ENCODE measurements at places on chromosomes 6 and 20.

- DNase-seq: no peak
These were observed 57.4 kb upstream of the DDR1 start for GRCh38 chr6:30826961-30827342.

DNA sequence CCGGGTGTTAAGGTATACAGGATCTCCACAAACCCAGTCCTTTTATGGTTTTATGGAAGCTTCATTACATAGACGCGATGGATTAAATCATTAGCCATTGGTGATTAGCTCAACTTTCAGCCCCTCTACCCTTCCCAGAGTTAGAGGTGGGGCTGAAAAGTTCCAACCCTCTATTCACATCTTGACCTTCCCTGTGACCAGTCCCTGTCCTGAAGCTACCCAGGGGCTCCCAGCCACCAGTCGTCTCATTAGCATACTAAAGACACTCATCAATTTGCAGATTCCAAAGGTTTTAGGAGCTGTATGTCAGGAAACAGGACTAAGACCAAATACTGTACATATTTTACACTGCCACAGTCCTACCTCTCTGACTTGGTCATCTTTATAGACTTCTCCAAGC lies 21.0 kb downstream of the KHDC1L start:
- DNase-seq: no peak

DNA sequence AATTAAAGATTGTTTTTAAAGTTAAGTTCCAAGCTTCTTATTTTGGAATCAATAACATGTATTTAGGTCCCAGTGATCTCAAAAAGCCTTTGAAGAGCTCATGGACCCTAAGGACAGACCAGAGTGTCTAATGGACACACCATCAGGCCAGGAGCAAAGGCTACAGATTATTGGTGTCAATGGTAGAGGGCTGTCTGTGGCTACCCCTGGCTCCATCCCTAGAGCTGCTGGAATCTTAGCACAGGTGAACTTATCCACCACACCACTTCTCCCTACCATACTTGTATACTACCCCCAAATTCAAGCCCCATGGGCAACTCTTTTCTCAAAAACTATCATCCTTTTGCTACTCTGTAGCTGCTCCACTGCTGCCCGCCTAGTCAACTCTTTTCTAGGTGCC lies 79.4 kb upstream of the BEND6 start:
- no peak for DNase-seq

DNA sequence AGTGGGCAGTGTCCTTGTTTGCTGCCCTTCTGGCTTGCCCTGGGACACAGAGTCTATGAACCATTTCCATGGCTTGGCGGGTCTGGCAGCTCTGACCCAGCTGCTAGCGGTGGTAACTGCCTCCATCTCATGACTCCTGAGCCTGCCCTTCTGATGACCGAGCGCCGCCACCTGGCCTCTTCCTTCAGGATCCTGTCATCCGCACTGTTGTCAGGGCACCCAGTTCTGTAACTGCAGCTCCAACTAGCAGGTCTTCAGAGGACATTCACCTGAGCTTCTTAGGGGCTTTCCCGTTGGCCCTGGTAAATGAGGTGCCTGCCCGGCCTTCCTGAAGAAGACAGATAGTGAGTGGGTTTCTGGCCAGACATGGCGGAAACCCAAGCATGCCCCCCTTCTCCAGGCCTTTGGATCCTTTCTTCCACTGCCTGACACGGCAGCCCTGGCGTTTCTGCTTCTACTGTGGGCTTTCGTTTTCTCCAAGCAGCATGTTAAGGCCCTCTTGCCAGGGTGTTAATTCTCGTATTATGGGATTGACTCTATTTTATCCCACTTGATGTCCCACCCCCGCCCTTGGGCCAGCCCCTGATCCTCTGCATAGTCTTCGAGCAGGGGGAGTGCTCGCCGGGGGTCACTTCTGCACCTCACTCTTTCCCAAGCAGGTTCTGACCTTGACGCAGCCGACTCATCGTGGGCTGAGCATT lies 24.7 kb downstream of the PACSIN1 start:
- no peak for DNase-seq

DNA sequence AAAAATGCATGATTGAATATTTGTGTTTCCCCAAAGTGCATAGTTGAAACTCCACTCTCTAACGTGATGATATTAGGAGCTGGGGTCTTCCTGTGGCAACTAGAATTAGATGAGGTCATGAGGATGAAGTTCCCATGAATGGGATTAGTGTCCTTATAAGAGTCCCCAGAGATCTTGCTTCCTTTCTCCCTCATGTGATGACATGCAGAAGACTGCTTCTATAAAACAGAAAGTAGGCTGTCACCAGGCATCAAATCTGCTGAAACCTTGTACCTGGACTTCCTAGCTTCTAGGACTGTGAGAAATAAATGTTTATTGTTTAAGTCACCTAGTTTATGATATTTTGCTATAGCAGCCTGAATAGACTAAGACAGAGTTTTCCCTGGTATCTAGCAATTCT lies 586.5 kb upstream of the EPHA7 start:
- DNase-seq: no peak
